Fibroblast of mammary gland (primary cell): ENCODE measurements at places on chromosomes 11 and 22.

- DNase-seq: no peak
These were observed 17.9 kb upstream of the UVRAG start for GRCh38 chr11:75797116-75797515.

GRCh38 chr11:93622043-93622442 lies 39.4 kb upstream of the CEP295 start:
- DNase-seq: peak; percentile 7

DNA sequence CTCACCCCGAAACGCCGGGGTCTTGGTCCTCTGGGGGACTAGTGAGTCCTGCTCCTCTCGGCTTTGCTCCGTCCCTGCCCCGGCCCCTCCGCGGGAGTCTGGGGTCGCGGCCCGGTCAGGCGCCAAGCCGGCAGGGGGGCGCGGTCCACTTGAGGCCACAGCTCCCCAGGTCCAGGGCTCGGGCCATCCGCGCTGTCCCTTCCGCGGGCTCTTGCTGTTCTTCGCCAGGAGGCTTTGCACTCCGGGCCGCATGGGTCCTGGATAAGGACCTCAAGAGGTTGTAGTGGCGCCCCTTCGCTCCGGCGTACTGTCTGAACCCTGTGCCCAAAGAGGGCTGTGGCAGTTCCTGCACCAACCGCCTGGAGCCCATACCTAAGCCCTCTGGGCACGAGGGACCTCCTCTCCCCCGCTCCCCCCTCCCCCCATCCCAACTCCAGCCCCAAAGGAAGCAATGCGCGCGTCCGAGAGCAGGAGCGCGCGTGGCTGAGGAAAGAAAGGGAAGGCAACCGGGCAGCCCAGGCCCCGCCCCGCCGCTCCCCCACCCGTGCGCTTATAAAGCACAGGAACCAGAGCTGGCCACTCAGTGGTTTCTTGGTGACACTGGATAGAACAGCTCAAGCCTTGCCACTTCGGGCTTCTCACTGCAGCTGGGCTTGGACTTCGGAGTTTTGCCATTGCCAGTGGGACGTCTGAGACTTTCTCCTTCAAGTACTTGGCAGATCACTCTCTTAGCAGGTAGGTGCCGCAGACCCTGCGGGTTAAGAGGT lies at the start of gene ADM:
Gene ADM (plus strand): TSS at position 579 of the 767 bp plus-strand sequence. CDS start 628 bp downstream, outside the sequence.
- DNase-seq: peak; percentile 89

DNA sequence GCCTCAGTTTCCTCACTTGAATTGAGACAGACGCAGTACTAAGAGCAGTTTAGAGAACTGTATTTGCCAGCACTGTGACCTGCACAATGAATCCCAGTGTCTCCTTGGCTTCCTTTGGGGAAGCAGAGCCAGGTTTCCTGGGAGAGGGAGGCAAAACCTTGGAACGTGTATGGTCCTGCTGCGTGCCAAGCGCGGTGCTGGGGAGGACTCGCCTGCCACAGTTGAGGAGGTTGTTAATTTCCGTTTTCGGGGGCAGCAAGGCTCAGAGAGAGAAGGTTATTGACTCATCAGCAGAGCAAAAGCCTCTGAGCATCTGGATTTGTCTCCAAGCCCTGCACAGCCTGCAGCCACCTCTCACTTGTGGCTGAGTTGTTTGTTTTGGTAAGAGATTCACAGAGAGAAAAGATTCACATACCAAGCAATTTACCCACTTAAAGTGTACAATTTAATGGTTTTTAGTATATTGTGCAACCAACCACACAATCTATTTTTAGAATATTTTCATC lies 10.8 kb downstream of the SYT12 start:
- DNase-seq: peak; percentile 97

GRCh38 chr11:12683874-12684273 lies 9.7 kb downstream of the TEAD1 start:
- DNase-seq: peak; percentile 55

GRCh38 chr11:7547687-7548086 lies 33.9 kb downstream of the PPFIBP2 start:
- DNase-seq: no peak

GRCh38 chr11:111878385-111878848 lies 548 bp downstream of the FDXACB1 start:
- DNase-seq: peak; percentile 36

- DNase-seq: no peak
These were observed 42.3 kb upstream of the RDX start for GRCh38 chr11:110338684-110339083.

DNA sequence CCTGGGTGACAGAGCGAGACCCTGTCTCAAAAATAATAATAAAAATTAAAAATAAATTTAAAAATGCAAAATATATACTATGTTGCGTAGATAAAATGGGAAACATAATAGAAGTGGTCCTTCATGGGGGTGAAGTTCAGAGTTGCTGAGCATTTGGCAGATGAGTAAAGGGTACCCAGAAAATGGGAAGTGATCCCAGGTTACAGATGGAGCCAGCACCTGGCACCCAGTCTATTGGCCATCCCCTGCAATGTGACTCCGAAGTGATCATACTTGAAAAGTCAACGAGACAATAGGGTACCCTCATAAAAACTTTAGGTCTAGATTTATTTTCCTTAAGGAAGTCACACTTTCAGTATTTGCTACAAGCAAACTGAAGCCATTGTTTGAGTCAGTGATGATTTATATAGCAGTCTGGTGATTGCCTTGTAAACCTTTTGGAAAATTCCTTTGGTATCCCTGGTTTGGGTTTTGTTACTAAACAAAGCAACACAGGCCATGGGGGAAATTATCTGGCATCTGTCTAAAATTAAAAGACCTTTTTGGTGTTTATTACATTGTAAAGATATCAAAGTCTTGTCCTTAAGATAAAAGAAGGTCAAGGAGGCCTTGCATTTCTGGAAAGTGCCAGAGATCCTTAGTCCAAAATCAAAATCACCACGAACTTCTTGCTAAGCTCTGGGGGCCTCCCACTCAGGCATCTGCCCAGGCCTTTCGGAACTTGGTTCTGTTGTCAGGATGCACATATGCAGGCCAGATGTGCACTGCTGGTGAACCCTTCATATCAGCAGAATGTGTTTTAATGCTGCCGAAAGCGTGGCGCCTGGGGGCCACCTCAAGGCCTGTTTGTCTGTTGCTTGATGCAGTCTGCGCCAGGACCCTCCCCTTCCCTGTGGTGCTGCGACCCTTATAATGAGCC lies 4.3 kb downstream of the SMARCB1 start:
- DNase-seq: peak; percentile 89

GRCh38 chr11:111846636-111847035 lies 24.7 kb downstream of the ALG9 start:
- DNase-seq: peak; percentile 82

DNA sequence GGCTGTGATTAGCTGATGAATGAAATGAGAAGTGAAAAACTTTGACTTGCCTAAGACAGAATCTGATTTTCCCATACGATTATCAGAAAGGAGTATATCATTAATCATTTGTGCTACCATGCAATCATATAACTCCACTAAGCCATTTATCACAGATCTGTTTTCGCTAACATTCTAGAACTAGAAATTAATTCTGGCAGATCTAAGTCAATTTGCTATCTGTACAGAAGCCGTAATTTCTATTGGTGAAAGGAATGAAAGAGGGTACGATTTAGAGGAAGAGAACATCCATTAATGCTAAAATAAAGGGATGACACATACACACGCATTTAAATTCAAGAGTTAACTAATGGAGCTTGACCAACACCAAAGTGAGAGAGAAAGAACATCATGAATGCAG lies 201.6 kb downstream of the SBF2 start:
- no peak for DNase-seq

GRCh38 chr11:64659417-64660144 lies 63.4 kb downstream of the NRXN2 start:
- peak; percentile 94 for DNase-seq

GRCh38 chr11:43532041-43532440 lies 148.5 kb upstream of the HSD17B12 start:
- DNase-seq: no peak

- DNase-seq: peak; percentile 67
These were observed 10.0 kb upstream of the OR5M1 start for GRCh38 chr11:56624661-56625110.

- DNase-seq: peak; percentile 56
These were observed 31.9 kb upstream of the APOL5 start for GRCh38 chr22:35685731-35686130.

DNA sequence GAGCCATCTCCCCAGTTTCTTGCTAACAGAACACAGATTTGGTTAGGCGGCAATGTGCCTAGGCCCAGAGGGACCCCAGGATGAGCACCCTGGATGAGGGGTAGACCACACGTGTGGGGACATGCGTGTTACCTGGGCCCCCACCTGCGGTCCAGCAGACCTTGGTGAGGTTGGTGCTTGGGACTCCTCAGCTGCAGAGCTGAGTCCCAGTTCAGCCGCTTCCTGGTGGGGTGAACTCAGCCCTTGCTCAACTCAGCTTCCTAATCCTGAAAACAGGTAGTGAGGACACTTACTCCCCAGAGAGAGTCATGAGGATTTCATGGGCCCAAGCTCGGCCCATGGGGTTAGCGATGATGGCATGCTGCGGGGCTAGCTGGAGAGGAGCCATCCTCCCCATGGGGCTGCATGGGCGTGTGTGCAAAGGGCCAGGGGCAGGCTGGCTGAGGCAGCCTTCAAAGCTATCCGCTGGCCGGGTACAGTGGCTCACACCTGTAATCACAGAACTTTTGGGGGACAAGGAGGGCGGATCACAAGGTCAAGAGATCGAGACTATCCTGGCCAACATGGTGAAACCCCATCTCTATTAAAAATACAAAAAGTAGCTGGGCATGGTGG lies 46.9 kb upstream of the SHISAL1 start:
- no peak for DNase-seq

DNA sequence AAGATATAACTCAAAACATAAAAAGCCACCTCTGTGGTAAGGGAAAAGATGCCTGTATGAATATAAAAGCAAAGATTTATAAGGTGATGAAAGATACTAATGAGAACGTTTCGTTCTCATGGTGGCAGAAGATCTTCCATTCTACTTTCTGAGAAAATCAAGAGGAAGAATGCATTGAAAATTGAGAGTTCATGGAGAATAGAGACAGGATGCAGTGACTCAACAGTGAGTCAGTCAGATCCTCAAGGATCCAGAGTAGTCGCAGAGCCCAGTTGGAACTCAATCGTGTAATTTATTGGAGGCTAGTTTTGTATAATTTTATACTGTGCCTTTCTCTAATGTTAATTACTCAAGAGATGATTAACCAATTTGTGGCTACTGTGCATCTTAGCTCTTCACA lies 73.3 kb downstream of the ENTHD1 start:
- peak; percentile 91 for DNase-seq

DNA sequence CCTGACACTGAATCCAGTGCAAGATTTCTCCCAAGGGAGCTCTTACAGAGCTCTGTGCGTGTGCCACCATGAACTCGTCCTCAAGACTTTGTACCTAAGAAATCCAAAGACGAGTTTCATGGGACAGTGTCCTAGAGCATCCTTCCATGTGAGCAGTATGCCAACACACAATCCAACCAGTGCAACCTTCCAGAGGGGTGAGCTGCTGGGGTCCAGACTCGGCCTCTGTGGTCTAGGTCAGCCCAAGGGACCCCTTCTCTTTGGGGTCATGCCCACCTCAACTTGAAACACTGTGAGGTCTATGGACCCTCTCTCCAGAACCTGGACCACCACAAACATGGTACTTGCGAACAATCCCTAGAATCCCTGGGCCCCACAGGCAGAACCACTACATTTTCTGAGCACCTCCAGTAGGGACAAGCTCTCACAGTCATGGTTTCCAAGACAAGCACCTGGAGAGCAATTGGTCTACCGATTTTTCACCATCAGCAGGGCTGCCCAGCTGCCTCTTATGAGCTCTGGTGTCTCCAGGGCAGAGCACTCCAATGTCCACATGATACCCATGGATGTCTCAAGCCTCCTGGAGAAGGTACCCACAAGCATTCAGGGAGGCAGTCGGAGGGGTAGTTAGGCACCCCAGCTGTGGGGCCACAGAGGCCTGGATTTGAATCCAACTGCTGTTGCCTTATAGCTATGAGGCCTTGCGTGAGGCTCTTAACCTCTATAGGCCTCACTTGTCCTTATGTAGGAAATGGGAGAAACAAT lies 7.7 kb downstream of the CHST1 start:
- no peak for DNase-seq

- DNase-seq: peak; percentile 33
These were observed 334.5 kb downstream of the TTC28 start for GRCh38 chr22:28344918-28345703.

GRCh38 chr11:68518191-68518590 lies 57.6 kb downstream of the PPP6R3 start:
- DNase-seq: no peak

GRCh38 chr11:20561915-20562314 lies 37.5 kb upstream of the SLC6A5 start:
- DNase-seq: no peak

GRCh38 chr11:107665018-107665417 lies 46.8 kb downstream of the SLN start:
- no peak for DNase-seq

DNA sequence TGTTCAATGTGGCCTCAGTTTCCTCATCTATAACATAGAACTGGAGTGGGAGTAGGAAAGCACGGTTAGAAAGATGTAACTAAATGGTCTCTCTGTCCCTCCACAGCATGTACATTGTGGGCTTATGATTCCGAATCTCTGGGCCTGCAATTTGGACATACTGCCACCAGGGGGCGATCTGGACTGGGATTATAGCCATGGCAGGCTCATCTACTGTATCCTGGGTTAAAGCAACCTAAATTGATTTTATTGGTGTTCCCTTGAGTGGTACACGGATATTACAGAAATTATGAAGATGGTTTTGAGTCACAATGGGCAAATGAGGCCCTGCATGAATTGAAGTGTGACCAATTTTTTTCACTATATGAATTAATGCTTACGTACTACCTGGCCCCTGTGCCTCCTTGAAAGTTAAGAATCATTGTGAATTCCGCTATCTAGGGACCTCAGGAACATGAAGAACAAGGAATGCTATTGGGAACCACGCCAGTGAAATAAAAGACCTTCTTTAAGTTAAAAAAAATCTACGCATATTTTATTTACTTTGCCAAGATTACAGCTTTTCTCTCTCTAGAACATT lies 32.9 kb downstream of the TST start:
- peak; percentile 26 for DNase-seq

GRCh38 chr11:125025968-125026367 lies 37.1 kb upstream of the SLC37A2 start:
- no peak for DNase-seq

DNA sequence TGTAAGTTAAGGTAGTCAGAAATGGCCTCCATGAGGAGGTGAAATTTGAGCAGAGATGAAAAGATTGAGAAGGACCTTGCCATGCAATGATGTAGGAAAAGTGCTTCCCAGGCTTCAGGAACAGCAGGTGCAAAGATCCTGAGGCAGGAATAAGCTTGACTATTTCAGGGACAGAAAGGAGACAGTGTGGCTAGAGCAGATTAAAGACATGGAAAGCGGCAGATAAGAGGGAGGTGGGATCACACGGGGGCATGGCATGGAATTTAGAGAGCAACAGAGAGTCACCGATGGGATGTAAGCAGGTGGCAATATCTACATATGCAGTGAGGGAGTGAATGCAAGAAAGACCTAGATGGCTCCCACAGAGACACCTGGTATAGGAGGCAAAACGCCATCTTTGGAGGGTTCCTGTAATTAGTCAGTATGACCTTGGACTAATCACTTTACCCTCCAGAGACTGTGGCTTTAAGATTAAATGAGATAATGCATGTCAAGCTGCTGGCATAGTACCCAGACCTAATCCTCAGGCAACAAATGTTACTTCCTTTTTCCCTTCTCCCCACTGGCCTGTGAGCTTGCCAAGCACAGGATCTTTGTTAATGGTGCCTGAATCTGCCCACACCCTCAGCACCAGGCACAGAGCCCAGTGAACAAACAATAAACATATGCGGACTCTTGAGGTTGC lies 24.6 kb upstream of the ACER3 start:
- peak; percentile 86 for DNase-seq

GRCh38 chr11:7021318-7021717 lies 1.0 kb downstream of the NLRP14 start:
- DNase-seq: no peak

GRCh38 chr11:107859459-107860239 lies 1.1 kb upstream of the SLC35F2 start:
- DNase-seq: peak; percentile 27
